ENCODE measurements at places on chromosomes 4 and X.

DNA sequence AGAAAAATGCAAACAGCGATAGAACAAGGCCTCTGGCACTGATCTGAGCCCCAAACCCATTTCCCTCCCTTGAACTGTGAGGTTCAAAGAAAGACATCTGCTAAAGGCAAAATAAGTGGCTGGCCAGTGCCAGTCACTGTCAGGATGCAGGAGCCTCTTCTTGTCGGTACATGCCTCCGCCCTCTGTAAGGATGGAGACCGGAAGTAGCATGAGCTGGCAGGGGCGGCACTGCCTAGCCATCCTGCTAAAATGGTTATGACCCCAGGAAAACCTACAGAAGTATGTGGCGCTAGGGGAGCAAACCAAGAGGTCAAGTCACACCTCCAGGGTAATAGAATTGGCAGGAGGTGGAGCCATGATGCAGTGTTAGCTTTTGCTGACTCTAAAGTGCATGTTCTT lies 180.3 kb downstream of the DCLK2 start:
- DNase-seq, result no peak

- DNase-seq, result no peak
These were observed 61.3 kb downstream of the CLNK start for GRCh38 chr4:10623241-10623640.

GRCh38 chr4:108881190-108881589 lies 118.3 kb upstream of the ETNPPL start:
- no peak for DNase-seq

DNA sequence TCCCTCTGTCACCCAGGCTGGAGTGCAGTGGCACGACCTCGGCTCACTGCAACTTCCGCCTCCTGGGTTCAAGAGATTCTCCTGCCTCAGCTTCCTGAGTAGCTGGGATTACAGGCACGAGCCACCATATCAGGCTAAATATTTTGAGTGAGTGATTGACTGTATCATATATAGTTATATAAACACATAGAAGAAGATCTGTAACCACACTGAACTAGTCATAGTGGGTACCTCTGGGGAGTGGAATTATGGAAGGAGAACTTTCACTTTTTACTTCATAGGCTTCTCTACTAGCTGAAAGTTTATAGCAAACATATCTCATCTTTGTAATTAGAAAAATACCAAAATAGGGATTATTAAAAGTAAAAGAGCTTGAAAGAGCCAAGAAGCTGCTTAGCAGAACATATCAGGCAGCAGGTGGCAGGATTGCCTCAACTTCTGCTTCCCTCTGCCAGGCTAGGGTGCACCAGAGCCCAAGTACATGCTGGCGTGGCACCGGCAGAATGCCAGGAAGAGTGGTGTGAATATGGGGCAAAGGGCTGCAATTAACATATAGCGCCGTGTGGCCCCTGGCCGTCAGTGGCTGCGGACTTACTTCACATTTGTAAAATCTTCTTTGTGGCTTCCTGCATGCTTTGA lies 39.5 kb upstream of the CD40LG start:
- DNase-seq, result peak; percentile 60

GRCh38 chr4:138164208-138164607 lies 77.9 kb downstream of the SLC7A11 start:
- DNase-seq, result no peak

DNA sequence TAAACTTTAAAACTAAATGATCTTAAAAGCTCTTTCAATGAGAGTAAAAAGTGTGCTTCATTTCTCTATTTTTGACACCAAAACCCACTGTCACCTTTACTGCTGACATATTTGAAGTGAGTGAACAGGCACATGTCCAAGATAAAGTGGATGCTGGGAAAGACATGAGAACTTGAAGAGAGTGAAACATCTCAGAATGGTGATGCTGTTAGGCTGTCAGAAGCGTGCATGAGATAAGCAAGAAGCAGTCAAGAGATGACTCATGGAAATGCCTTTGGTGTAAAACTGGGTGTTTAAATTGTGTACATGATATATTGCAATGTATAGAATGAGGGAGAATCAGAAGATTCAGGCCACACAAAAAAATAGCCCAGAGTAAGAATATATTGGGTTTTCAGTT lies 21.8 kb upstream of the GBA3 start:
- no peak for DNase-seq

DNA sequence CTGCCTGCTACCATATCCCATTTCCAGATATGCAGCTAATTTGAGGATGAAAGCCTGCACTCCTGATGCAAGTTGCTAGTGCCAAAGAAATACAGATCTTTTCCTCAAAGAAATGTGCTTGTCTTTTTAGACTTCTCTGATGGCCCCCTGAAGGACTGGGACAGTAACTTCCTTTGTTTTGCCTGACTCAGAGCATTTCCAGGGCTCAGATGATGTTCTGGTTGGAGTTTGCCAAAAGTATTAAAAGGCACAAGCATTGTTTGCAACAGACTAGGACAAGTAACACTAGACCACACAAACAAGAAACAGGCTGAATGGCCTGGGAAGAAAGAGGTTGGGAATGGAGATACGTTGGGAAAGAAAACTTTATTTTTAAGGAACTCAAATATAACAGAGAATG lies 175.2 kb downstream of the IL13RA2 start:
- no peak for DNase-seq

DNA sequence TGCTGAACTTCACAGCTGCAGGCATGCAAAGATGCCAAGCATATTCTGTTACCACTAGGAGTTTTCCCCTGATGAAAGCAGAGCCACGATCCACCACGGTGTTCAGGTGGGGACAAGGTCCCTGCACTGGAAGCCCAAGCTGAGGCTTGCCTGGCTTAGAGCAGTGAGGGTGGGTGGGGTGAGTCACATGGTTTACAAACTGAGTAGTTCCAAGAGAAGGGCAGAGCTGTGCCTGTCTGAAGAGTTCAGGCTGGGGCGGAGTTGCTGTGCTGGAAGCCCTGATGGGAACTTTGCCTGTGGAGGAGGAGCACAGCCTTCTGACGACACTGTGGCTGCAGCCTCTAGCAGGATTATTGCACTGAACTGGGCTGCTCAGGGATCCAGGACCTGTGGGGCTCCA lies 45.5 kb downstream of the FAM9B start:
- DNase-seq, result peak; percentile 17

DNA sequence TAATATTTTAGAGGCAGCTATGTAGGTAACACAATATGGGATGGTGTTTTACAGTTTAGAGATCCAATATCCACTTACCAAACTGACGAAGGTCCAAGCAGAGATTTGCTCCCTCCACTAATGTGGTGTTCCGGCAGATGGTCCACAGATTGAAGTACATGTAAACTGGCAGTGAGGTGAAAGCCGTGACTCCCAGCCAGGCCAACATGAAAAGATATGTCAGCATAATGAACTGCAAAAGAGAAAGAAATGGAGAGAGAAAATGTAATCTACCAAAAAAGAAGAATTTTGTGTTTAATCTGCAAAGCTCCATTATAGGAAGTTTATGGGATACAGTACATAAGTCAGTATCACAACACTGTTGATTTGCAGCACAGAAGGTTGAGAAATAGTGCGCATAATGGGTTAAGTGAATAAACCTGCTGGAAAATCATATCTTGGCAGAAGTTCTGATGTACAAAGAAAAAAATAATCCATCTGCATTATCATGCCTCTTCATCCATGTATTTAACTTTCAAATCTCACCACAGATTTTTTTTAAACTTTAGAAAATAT lies 160.2 kb downstream of the GPM6A start:
- DNase-seq, result no peak

- no peak for DNase-seq
These were observed 1.7 kb upstream of the ART3 start for GRCh38 chr4:76072760-76073159.

GRCh38 chrX:135520022-135520552 lies 373 bp upstream of the INTS6L start:
- no peak for DNase-seq

DNA sequence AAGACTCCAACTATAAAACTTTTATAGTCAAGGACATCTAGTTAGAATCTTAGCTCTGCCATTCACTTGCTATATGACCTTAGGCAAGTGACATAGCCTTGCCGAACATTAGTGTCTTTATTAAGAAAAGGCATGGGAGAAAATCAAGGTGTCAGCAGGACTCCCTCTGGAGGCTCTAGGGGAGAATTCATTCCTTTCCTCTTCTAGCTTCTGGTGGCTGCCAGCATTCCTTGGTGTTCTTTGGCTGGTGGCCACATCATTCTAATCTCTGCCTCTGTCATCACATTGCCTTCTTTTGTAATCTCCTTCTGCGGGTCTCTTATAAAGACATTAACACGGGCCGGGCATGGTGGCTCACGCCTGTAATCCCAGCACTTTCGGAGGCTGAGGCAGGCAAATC lies 99.8 kb downstream of the PPP1R2C start:
- no peak for DNase-seq

DNA sequence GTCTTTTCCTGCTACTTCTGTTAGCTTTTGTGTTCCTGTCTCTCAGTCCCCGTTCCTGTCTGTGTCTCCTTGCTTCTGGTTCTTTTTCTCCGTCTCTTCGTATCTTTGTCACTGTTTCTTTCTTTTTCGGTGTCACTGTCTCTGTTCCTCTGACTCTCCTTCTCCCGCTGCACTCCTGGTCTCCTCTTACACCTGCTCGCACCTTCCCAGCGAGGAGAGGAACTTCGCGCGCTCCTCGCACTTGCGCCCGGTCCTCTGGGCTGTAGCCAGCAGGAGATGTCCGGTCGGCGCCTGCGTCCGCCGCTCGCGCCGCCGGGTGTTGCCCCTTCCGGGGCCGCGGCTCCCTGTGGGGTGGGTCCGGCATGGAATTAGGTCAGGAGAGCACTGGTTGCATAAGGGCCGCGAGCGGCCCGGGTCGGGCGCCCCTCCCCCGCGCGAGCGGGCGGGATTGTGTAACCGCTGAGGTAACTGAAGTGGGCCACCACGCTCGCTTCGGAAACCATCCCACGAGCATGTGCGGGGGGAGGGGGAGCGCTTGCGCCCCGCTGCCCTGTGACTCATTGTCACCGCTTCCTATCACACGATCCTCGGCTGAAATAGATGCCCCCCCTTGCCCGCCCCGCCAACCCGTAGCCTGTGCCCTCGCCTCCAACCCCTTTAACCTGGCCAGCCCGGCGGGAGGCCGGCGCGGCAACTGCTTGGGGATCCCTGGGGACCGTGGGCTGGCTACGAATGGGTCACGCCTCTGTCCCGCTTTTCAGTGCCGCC lies 1.6 kb downstream of the LONRF3 start:
- peak; percentile 91 for DNase-seq

DNA sequence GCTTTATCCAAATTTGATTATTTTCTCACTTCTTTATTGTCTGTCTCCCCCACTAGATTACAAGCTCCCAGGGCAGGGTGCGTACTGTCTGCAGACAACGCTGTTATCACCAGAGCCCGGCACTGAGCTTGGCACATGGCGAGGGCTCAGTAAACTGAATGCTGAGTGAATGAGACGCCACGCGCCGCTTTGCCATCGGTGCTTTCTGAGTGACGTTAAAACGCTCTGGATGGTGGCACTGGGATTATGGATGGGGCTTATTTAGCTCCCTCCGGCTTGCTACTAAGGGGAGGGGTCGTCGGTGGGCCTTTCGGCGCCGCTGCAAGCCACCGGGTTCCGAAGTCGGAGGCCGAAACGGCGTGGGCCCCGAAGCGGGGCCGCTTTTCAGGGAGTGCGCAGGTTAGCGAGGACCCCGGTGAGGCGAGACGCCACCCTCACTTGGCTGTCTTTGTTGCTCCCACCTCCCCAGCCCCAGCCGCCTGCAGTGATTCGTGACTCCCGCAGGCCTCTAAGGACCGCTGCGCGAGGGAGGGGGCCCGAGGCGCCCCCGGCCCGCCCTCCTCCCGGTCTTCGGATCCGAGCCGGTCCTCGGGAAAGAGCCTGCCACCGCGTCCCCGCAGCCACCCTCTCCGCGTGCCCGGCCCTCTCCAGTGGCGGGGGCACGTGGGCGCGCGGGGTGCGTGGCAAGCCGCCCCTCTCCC lies 569 bp upstream of the FHL1 start:
- DNase-seq, result peak; percentile 19

- no peak for DNase-seq
These were observed at the start of gene CLTRN for GRCh38 chrX:15664487-15665444. Gene CLTRN (minus strand): TSS chrX:15664805. CDS start chrX:15664775, 30 bp downstream.

DNA sequence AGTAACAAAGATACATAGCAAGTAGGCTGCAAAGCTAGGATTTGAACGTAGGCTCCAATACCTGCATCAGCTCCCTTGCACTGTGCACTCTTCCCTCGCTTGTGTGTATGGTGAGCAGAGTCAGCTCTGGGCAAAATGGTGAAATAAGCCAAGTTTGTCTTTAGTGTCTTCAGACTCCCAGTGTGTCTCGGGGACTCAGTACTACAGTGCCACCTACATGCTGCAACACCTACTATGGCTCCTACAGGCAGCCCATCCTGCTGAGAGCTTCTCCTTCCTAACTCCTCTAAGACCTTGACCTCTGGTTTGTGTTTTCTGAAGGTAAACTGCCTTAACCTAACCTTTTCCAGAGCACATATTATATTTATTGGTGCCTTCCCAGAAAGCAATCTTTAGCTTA lies 42.5 kb downstream of the RTL9 start:
- no peak for DNase-seq

- DNase-seq, result no peak
These were observed 3.4 kb downstream of the GRID2 start for GRCh38 chr4:92307181-92307580.

DNA sequence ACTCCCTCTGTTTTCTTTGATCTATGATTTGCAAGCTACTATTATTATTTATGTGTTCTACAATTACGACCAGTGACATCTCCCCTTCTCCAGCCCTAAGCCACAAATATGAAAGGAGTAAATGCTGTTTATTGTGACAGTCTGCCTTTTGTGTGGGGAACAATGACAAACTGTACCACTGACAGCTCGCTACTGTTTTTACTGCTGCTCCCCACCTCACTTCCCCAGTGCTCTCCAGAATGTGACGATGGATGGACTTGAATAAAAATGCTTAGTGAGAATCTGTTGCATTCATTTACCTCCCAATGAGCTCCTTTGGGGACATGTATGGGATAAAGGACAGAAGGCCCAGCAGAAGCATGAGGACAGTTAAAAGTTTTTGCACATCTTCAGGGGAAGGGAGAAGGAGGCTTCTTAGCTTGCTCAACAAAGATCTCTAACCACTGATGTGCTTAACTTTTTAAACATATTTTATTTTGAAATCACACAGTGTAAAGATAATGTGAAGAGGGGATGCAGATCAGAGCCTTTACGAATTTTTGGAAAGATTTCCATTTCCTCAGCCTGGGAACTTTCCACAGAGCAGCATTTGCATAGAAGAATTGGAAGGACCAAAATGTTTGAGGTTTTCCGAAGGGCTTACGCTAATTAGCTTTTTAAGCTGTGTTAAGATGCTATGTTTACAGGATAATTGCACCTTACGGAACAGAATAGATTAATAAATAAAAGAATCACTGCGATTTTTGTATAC lies 485.1 kb upstream of the TENM3 start:
- no peak for DNase-seq

DNA sequence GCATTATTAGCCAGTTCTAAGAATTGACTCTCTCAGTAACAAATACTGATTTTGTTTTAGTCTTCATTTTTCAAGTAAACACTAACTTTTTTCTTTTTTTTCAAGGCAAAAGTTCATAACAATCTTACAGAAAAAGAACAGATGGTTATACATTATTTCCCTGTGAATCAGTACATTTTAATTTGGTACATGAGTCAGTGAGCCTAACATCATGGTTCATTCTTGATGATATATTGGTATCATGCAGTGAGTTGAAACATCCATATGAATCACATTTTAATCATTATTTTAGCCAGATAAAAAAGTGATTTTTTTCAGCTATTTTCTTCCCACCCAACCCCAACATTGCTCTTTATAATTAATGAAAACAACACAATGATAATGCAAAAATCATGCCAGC lies 184.3 kb upstream of the TACR3 start:
- DNase-seq, result no peak
